Effector CD8-positive, alpha-beta T cell (primary cell): ENCODE measurements at places on chromosomes 3 and 15.

GRCh38 chr15:100688549-100689120 lies 86.2 kb downstream of the ASB7 start:
- no peak for DNase-seq

GRCh38 chr3:40307176-40307575 lies 2.3 kb upstream of the EIF1B start:
- DNase-seq: no peak

DNA sequence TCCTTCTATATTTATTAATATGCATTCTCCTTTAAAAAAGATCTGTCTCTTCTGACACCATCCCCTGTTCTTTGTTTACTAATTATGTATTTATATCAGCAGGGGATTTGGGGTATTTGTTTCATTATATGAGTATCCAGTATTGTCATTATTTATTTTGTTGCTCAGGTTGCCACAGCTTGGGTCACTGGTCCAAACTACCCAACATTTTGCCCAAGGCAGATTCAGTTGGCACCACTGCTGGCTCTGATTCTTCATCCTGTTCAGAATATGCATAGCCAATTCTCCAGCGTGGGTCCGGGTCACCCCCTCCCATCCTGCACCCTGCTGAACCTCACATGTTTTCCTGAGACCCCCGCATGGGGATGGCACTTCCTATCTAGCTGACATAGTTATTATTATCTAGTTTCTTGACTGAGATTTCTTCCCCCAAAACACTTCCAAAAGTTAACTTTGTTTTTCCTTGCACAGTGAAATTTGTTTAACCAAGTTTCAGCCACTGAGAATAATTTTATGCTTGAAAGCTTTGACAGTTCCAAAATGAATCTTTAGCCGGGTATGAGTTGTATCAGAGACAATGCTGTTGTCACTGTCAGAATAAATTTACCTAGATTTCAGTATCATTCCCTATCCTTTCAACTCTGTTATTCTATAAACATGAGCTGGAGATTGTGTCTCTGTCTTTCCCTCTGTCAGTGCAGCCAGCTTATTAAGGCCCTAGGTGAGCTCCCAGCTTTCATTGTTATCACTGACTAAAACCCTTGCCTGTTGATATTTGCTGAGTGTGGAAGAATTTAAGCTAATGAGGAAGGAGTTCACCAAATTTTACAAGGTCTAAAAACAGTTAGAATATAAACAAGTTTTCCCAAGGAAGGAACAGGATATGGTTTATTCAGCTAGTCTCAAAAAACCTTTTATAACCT lies 70.3 kb downstream of the TGFBR2 start:
- DNase-seq: no peak

DNA sequence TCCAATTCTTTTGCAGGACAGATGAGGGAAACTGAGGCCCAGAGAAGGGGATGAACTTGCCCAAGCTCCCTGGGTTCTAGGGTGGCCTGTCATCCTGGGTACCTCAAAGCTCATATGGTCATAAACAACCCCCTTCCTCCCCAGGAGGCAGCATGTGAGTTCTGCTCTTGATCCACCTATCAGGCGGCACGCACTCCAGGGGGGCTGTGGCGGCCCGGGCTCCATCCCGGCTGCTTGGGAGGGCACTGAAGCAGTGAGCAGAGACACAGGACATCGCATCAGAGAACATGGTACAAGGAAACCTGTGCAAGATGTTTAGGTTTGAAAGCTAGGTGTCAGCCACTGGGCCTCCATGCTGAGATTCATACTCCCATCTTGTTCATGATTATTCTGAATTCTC lies 34.2 kb downstream of the CPN2 start:
- no peak for DNase-seq

DNA sequence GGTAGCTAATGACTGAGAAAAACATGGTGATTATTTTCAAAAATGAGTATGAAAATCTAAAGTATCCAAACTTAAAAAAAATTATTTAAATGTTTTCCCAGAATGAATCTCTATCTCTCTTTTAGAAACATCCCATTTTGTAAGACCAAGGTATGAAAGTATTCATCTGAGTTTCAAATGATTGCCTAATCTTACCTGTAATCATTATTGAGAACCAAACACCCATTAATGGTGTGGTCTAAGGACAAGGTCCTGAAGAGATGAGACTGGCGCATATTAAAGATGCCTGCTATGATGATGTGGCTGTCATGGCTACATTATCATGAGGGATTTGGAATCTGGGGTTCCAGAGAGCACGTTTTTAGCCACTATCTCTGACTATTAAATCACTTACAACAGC lies 165.5 kb downstream of the VGLL4 start:
- DNase-seq: no peak

DNA sequence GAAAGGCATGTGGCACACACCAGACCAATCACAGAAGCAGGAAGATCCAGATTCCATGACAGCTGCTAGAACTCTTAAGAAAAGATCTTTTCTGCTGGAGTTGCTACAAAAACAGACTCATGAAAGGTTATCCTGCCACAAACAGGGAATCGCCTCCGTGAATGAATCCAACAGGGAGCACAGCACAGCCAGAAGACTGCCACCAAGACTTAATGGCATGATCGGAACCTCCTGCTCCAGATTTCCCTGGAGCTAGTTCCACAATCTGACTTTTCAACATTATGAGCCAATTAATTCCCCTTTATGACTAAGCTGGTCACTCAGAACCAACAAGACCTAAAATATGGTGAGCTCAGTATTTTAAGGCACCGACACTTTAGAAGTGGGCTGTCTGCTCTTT lies 232.5 kb downstream of the FOXP1 start:
- no peak for DNase-seq

- DNase-seq: no peak
Observed at GRCh38 chr3:99013077-99013476, 111.6 kb upstream of the DCBLD2 start.

GRCh38 chr3:72681598-72681997 lies 166.6 kb downstream of the SHQ1 start:
- no peak for DNase-seq

DNA sequence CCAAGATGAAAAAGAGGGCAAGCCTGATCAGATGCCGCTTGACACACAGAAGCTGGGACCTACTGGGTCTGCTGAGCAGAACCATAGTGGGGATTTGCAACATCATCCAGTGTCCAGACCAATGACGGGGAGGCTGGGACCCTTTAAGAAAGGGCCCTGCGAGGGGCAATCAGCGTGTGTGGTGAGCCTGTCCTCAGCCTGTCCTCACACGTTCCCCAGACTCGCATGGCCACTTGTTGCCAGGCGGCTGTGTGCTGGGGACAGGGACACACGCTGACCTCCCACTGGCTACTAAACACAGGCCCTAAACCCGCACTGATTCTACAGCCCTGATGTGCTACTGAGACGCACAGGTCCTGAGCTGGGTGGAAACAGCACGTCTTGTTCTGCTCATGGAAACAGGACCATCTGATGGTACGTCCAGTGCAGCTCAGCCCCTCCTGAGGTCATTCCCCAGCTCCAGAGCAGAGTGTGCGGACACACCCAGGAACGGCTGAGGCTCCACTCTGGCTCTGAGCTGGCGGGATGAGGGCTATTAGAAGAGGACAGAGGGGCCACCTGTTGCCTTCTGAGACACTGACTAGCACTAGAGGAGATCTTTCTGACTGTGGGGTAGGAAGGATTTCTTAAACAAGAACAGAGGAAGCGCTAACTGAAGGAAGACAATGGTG lies 24.4 kb downstream of the PCSK6 start:
- DNase-seq: no peak

- DNase-seq: no peak
Observed at GRCh38 chr3:122112754-122113153, 57.6 kb downstream of the CD86 start.

- no peak for DNase-seq
Observed at GRCh38 chr15:39472621-39473297, 108.1 kb upstream of the THBS1 start.

GRCh38 chr3:128841926-128842920 lies 37.2 kb upstream of the ACAD9 start:
- DNase-seq: no peak

- no peak for DNase-seq
Observed at GRCh38 chr15:59379531-59379930, 6.9 kb upstream of the MYO1E start.

DNA sequence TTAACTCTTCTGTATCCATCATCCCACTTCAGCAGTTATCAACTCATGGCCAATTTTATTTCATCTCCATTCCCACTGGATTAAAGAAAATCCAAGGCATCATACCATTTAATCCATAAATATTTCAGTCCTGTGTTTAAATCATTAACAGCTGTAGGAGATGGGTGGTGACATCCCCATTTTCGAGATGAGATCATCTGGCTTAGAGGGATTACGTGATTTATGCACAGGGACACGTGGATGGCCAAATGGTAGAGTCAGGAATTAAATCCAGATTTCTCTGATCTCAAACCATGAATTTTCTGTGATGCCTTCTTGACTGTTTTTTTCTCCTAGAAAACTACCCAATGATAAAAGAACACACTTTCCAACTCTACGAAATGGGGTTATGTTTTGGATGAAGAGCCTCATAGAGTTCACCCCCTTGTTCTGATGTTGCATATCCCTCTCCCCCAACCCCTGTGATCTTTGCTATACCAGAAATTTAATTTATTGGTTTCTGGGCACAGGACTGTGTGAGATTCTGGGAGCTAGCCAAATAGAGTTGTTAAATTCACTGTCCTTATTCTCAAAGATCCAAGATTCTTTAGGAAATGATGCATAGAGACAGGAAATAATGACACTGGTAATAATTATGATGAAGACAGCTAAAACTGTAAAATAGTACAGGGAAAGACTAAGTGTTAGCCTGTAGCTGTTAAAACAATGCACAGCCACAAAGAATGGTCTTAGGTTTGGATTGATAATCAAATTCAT lies 7.4 kb downstream of the ZNF589 start:
- no peak for DNase-seq

DNA sequence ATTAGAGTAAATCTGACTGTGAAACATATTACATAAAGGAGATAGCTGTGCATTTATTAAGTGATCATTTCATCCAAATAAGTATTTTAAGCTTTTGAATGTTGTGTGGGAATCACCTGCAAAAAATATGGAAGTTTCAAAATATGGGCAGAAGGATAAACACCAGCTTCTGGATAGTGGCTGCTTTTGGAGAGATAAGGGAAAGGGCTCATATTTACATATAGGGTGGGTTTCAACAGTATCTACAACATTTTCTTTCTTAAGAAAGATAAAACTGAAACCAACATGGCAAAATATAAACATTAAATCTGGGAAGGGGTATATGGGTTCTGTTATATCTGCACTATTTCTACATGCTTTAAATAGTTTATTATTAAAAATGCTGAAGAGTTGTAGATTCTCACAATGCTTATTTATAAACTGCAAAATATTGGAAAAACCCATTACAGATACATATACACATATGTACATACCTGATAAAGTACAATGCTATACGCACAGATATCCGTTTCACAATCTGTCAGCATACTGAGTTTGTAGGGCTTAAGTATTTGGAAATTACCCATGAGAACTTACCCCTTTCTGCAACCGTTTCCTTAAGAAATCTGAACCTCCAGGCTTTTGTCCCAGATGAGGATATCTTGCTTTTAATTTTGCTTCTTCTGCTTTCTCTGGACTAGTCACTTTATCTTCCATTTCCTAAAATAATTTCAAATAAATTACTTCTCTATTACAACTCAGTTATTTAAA lies 12.1 kb downstream of the ARPP19 start:
- DNase-seq: no peak

DNA sequence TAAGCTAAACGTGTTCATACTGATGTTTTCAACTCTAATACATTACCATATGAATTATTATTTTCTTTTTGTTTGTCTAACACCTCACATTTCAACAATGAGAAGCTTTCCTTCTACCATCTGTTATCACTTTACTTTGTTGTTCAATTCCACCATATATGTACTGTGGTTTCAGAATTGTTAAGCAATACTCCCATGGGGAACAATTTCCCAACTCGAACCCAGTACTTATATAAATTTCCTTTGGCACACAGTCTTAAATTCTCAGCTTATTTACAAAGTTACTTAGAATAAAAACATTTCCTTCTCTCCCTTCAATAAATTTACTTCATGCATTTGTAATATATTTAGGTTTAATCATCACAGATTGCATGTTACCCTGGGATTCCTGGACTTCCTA lies 1764.4 kb downstream of the OTOL1 start:
- DNase-seq: no peak

- DNase-seq: no peak
Observed at GRCh38 chr3:27724459-27725197, 2.5 kb upstream of the EOMES start.

DNA sequence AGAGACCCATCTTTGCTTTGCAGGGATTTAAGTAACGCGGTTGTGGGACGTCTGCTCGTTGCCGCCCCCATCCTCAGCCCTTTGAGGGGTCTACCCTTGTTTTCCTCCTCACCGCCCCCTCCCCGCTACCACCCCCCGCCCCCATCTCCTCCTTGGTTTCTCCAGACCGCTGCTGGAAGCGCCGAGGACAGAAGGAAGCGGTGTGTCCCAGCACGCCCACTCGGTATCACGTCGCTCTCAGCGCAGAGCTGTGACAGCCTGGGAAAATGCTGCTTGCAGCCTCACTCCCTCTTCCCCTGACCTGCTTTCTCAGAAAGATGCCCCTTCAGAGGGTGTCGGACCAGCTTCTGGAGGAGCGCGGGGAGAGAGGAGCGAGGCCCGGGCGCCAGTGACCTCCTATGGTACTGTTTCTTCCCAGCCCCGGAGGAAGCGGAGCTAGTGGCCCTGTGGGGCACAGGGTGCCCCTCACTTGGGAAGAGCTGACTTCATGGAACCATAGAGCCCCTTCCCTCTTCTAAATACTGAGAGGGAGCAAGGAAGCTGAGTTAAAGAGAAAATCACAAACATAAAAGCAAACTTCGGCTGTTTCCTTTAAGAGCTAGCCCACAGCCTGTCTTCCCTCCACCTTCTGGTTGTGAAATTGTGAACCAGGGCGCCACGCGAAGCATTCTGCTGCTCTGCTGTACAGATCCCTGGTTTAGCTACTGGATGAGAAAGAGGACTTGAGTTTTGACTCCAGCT lies 698 bp downstream of the IL1RAP start:
- DNase-seq: peak; percentile 4

GRCh38 chr15:88284318-88284998 lies 27.9 kb upstream of the NTRK3 start:
- DNase-seq: no peak

DNA sequence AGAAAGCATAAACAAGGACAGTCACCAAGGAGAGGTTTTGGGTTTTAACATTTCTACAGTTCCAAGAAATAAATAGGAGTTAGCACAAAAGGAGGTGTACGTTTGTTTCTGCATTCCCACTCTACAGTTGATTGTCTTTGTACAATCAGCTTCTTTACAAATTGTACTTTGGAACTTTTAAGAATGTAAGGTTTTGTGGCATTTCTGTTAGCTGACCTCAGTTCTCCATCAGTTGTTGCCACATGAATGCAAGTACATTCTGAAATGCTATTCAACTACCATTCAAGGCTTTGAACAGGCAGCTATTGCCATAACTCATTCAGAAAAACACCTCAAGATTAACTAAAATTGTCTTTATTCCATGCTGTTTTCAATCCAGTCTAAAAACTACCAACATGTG lies 253.2 kb upstream of the UBE2E1 start:
- no peak for DNase-seq
